ENCODE measurements at places on chromosomes 4 and X.

DNA sequence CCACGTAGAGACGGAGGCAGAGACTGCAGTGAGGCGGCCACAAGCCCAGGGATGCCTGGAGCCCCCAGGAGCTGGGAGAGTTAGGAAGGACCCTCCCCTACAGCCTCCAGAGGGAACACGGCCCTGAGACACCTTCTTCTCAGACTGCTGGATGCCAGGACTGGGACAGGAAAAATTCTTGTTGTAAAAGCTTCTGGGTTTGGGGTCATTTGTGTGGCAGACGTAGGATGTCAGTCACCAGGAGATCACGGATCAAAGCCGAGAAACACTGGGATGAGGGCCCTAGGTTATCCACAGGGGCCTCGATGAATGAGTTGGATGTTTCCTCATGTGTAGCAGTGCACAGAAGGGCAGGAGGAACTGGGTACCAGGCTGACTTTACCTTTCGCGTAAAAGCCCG lies 163.7 kb downstream of the SHOX start:
- no peak for DNase-seq

GRCh38 chrX:63758011-63758410 lies 27.0 kb downstream of the ARHGEF9 start:
- DNase-seq = no peak

- DNase-seq = no peak
These were observed 39.1 kb upstream of the LONRF3 start for GRCh38 chrX:118935352-118935751.

DNA sequence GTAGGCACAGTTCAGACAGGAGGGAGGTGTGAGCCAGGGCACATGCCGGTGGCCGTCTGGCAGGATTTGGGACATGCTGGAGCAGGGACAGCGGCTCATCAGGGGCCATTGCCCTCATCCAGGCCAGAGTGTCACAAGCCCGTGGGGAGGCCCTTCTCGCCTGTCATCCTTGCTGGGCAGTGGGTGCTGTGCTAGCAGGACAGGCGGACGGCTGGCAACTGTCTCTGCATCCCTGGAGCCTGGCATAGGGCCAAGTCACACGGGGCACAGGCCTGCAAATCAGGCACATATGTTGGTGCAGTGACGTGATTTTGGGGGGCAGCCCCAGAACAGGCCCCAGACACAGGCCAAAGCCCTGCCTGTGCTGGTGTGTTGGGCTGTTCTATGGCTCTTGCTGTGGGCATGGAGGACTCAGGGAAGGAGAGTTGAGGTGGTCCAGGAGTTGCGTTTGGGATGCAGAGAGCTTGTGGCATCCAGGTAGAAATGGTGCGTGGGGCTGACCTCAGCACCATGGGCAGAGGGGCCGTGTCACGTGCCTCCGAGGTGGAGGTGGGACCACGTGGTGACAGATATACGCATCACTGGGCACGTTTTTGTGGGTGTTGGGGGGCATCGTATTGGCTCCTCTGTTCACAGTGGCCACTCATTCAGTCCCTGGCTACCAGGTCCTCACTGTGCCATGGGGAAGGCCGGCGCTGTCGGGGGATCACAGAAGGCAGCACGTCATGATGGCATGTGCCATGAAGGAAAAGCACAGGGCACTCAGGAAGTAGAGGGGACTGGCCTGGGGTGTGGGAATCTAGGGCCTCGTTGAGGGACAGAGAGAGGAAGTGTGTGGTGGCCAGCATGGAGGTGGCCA lies 14.6 kb upstream of the MSANTD1 start:
- DNase-seq = no peak

DNA sequence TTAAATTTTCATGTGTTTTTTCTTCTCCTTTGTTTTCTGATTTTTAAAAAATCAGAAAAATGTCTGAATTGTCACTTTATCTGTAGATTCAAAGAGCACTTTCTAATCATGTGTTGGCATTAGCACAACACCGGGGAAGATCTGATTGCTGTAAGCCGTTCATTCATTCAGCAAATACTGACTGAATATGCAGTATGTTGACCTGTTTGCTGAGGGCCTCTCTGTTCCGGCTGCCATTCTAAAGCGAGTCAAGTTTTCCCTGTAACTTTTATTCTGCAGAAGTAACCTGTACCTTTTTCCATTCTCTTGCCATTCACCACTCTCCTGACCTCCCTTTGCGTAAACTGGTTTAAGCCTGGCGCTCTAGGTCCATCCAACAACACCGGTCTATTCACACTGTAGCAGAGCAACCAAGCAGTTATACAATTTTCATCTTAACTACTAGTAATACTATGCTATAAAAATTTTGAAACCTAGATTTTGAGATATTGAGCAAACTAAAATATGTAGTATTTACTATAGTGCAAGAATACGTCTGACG lies 6.7 kb downstream of the SORBS2 start:
- DNase-seq = no peak
